ENCODE measurements at places on chromosomes 2 and 18.

DNA sequence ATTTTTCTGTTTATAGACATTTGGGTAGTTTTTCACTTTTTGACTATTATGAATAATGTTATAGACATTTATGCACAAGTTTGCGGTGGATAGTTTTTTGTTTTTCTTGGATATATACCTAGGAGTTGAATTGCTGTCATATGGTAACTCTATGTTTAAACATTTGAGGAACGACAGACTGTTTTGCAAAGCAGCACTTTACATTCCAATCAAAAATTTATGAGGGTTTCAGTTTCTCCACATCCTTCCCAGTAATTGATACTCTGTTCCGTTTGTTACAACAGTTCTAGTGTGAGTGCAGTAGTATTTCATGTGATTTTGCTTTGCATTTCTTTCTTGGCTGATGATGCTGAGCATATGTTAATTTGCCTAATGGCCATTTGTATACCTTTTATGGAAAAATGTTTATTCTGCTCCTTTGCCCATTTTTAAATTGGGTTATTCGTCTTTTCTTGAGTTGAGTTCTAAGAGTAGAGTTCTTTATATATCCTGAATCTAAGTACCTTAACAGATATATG, 617.3 kb upstream of the LRATD1 start:
- no peak for DNase-seq

DNA sequence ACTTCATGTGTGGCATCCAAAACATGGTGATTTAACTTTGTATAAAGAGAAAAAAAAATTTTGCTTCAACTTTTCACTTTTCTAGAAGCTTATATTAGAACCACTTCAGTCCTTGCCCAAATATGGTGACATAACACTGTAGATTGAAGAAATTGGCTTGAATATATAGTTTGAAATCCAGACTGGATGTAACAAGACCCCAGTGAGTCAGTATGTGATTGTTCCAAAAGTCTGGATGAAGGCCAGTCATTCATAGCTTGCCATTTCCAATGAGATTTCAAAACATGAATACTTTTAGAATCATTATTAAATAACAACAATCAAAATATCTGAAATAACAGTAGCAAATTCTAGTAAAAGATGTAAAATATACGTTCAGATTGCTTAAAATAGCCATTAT, 104.8 kb upstream of the FN1 start:
- no peak for DNase-seq

- no peak for DNase-seq
These were observed 87.3 kb downstream of the SH3RF3 start for GRCh38 chr2:109216332-109216731.

DNA sequence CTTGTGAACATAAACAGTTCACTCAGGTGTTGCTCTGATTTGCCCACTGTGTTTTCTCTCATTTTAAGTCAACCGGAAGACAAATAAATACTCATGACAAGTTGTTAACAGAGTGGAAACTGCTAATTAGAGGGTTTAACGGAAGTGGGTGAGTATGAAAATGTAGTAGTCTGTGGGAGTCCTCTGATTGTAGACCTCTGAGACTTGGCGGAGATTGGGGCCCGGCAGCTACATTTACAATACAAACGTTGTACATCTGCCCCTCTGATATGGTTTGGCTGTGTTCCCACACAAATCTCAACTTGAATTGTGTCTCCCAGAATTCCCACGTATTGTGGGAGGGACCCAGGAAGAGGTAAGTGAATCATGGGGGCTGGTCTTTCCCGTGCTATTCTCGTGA, 107.3 kb upstream of the FAM98A start:
- no peak for DNase-seq

- DNase-seq: no peak
These were observed 187.0 kb downstream of the MREG start for GRCh38 chr2:215826376-215826775.

GRCh38 chr2:172893671-172894070, 158.0 kb downstream of the RAPGEF4 start:
- DNase-seq: no peak

DNA sequence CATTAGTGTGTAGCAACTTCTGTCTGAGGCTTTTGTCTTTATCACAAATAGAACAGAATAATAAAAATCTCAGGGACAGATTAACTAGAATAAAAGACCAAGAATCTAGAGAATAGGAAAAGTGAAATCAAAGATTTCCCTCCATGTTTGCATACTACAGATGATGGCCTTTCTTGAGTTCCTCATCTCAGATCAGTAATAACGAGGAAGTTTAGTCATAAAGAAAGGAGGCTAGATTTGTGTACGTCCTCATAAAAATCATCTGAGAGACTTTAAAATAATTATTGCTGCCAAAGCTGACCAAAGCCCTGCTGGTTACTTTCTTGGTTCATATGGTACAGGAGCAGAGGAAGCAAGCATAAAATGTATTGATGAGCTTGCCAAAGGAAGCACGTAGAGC, 117.3 kb downstream of the MIB1 start:
- no peak for DNase-seq

GRCh38 chr18:35580701-35581539, 620 bp upstream of the GALNT1 start:
- DNase-seq: no peak

DNA sequence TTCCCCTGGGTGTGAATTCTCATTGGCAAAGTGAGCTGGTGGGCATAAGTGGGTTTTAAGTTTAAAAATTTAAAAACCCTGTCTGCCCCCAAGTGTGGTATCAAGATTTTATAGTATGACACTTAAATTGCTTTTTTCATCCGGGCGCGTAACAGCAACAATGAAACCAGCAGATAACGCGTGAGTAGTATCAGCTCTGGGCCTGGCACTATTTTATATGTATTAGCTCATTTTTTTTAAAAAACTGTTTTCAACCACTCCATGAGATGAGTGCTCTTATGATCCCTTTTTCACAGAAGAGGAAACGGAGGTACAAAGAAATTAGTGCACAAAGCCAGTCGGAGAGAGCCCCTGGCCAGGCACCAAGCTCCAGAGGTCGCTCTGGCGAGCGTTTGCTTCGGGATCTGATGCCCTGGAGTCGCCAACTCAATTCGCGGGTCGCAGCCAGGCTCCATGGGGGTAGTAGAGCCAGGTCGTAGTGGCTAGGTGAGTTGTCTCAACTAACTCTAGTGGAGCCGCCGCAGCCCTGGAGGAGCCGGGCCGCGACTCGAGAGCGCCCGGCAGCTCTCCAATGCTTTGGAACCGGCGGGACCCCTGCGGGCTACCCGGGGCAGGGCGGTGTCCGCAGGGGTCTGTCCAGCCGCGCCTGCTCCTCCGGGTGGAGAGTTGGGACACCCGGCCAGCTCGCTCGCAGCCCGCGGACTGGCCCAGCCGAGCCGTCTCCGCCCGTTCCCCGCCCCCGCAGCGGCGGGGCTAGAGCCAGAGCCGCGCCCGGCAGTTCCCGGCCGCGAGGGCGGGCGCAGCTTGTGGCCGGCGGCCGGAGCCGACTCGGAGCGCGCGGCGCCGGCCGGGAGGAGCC, at the start of gene IL1R1:
IL1R1 (plus strand) TSS at position 777 of the 859 bp plus-strand sequence. CDS start 14,979 bp downstream, outside the sequence.
- no peak for DNase-seq

DNA sequence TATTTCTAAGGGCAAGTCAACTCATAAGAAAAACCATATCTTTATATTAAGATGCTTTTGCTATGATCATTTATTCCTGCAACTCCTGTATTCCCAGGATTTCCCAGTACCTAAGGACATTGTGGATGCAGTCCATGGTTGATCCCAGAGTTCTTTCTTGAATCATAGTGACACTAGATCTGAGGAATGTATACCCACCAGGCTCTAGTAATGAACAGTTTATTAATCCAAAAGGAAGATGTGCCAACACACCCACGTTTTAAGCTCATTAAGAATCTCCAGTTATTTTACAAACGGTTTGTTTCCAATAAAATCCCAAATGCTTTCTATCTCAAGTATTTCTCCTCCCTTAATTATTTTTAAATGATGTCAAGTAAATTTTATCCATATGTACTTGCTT, 210.8 kb upstream of the ZEB2 start:
- no peak for DNase-seq

GRCh38 chr2:13616616-13617015, 899.9 kb downstream of the TRIB2 start:
- no peak for DNase-seq

DNA sequence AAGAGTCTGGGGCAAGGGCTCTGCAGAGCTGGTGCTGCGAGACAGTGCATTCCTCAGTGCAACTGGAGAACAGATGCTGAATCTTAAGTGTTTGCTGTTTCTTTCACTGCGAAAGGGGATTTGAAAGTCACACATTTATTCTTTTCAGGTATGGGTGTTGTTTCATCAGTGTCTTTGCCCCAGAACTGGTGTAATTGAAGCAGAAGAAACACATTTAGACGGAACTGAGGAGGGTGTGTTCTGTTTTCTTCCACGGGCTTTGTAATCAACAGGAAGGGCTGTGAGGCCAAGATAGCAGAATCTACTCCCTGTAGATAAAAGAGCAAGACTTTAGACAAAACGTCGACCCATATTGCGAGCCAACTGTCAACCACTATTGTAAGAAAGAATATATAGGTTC, 151.9 kb downstream of the EPHA4 start:
- DNase-seq: no peak

DNA sequence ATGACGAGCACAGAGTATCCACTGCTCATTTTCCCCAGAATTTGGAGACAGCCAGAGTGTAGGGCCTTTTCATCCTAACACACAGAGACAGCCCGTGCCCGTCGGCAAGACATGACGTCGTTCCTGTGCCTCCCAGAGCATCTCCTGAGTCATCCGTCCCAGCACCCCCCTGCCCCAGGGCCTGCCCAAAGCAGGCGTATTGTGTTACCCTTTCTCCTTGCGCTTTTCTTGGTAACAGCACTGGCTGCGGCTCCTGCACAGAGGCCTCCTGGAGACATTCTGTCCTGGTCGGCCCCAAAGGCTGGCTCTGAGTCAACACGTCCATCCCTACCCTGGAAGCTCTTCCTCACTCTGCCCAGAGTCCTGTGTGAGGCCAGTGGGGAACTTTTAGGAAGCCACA, 217.1 kb downstream of the KLHL29 start:
- no peak for DNase-seq

- DNase-seq: no peak
These were observed 15.7 kb downstream of the GPR35 start for GRCh38 chr2:240640939-240641338.

GRCh38 chr2:240248721-240249422, 108.4 kb upstream of the OTOS start:
- DNase-seq: no peak

GRCh38 chr2:98910349-98911125, 25.5 kb downstream of the CRACDL start:
- no peak for DNase-seq

- no peak for DNase-seq
These were observed at the start of gene LBH for GRCh38 chr2:30231212-30231995. TSS of gene LBH (plus strand) at chr2:30231534. CDS start at chr2:30231739, 205 bp downstream.

GRCh38 chr2:106314444-106314843, 120.3 kb upstream of the UXS1 start:
- DNase-seq: no peak

DNA sequence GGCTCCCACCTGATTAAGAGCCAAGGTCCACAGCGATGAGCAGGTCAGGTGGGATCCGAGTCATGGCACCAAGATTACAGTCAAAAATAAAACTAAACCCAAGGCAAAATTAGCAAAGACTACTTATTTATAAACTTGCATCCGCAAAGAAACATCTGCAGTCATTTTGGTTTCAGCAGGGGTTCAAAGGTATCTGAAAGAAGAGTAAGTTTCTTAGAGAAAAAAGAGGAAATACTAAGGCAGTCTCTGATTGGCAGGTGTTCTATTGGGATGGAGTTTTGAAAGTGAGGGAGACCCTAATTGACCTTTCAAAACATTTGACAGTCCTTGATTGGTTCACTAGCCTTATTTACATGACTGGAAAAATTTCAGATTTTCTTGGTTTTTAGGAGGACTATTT, 11.0 kb upstream of the PLB1 start:
- no peak for DNase-seq

GRCh38 chr2:121707920-121708361, 28.7 kb downstream of the NIFK start:
- DNase-seq: no peak

GRCh38 chr2:46774499-46775228, 140.9 kb downstream of the MCFD2 start:
- no peak for DNase-seq

DNA sequence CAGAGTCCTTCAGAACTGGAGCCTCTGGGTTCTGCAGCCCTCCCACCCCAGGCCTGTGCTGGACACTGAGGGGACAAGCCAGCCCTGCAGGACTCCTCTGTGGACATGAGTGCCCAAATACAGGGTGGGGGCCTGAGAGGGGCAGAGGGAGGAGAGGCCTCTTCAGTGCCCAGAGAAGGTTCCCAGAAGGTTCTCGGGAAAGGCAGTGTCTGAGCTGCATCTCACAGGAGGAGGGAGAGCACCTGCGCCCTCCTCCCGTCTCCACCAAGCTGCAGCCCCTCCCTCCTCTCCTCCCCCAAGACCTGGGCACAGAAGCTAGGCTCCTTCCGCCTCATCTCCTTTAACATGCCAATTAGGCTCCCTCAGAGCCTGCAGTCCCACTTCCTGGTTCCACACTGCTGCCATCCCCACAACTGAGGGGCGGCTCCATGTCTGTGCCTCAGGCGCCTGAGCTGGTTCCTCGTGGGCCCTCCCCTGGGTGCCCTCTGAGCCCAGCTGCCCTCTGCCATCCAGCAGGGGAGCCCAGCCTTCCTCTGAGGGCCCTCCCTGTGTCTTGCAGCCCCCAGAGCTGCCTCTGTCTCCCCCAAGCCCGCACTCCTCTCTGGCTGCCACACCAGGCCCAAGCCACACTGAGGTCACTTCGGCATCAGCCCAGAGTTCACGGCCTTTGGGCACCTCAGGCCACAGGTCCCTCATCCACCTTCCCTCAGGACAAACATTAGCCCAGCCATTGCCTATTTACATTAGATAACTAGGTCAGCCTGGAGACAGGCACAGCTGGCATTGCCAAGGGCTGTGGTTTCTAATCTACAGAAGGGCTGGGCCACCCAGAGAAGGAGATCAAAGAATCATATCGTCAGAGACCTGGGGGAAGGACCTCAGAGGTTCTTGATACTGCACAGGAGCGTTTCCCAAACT, 28.9 kb downstream of the KCNK3 start:
- no peak for DNase-seq
